ENCODE measurements at places on chromosomes 12 and 14.
A peak's percentile ranks its signal among the peaks of the same experiment; 100 is the strongest.

DNA sequence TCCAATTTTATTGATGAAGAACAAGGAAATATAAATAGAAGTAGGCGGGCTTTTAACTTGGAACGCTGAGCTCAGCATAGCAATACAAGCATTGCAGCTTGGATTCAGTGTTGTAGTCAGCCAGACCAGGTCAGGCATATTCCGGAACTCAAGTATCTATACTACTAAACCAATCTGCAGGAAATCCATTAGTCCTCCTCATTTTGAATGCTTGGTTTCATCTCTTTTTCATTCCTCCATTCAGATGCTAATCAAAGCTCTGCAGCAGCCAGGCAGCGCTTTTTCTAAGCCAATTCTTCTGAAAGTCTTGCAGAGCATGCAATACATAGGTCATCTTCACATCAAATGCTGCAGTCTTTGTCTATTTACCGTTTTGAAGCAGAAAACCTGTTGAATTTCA, 49.0 kb downstream of the KIF21A start:
- no peak overlapping the region for H3K4me3 ChIP-seq
- H3K4me1 ChIP-seq: no peaks in the 10 kb centered on the region
- H3K27ac ChIP-seq: no peak overlapping the region
- H3K36me3 ChIP-seq: no peaks in the 10 kb centered on the region
- DNase-seq: no peak

- H3K4me3 ChIP-seq: no peak overlapping the region
- H3K27ac ChIP-seq: no peak overlapping the region
- peak; percentile 84 for DNase-seq
- H3K36me3 ChIP-seq: no peaks in the 10 kb centered on the region
Observed at GRCh38 chr14:20690848-20691640, 2.5 kb downstream of the ANG start.

DNA sequence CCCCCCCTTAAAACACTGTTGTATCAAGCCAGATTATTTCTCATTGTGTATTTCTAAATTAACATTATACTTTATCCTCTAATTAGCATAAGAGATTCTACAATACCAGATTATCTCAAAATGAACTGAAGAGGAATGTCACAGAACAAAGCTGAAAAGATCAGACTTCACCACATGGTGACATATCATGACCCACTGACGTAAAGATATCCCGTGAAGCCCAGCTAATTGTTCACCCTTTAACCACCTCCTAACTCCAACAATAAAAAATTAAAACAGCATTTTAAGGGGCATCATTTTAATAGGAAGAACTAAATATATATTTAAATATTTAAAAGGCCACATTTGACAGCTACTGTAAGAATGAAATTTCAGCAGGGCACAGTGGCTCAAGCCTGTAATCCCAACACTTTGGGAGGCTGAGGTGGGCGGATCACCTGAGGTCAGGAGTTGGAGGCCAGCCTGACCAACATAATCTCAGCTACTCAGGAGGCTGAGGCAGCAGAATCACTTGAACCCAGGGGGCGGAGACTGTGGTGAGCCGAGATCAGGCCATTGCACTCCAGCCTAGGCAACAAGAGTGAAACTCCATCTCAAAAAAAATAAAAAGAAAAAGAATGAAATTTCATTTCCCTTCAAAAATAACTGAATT, 29.0 kb downstream of the CDK17 start:
- H3K27me3 ChIP-seq: no peaks in the 10 kb centered on the region
- peaks cover 49% of the 10 kb centered on the region for H3K4me1 ChIP-seq
- 0 out of 2 replicates have a peak overlapping the region, but pooled peaks have one; percentile 1 for H3K27ac ChIP-seq
- no peak overlapping the region for H3K4me3 ChIP-seq
- no peaks in the 10 kb centered on the region for H3K36me3 ChIP-seq

DNA sequence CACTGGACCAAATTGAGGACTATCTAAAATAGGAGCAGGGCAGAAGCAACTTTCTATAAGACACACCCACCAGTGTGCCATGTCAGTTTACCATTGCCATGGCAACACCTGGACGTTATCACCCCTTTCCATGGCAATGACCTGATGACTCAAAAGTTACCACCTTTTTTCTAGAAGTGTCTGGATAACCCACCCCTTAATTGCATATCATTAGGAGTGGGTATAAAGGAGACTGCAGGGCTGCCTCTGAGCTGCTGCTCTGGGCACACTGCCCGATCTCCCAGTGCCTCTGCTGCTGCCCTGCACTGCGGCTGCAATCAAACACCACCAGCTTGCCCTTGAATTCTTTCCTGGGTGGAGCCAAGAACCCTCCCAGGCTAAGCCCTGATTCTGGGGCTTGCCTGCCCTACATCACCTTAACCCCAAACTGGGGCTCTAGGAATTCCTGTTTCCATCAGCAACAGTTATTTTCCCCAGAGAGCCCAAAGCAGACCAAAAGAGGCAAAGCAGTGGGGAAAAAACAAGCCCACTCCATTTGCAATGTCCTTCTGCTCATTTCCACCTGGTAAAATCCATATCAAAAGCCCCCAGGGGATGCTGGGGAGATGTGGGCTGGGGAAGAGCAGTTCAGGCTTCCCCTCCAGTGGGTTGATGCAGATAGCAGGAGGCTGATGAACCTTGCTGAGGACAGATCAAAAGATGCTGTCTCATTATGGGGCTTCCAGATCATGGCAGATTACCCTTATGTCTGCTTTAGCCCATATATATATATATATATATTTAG, 129.5 kb upstream of the NCOR2 start:
- H3K4me3 ChIP-seq: no peak overlapping the region
- H3K27me3 ChIP-seq: no peaks in the 10 kb centered on the region
- no peak overlapping the region for H3K27ac ChIP-seq
- no peak for DNase-seq
- peaks cover 26% of the 10 kb centered on the region for H3K4me1 ChIP-seq

DNA sequence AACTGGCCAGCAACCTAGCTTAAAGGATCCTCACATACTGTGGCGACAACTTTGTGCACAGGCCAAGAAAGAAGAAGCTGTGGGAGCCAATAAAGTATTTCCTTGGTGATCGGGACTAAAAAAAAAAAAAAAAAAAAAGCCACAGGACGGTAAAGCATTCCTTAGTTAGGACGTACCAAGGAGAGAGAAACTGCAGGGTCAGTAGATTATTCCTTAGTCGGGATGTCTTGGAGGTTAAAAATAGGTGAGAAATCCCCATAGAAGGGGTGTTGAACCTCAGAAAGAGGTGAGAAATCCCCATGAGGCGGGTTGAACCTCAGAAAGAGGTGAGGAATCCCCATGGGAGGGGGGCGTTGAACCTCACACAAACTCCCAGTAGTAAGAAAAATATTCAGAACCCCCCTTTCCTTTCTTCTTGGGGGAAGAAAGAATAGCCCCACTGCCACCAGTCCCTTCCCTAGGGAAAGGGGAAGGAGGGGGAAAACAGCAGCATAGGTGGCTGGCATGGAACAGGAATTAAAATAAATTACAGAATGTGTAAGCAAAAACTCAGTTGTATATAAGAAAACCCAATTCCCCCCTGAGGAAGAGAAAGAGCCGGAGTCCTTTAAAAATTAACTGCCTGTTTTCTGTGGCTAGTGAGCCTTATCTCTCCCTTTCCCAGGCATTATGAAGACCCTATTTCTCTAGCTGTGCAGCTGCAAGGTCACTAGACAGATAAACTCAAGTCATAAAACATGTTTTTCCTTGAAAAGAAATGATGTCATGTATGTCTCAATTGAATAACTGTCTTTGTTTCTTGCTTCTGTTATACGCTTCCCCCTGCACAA, 26.8 kb downstream of the KLRK1 start:
- no peak overlapping the region for H3K27ac ChIP-seq
- H3K36me3 ChIP-seq: no peaks in the 10 kb centered on the region
- peak; percentile 17 for DNase-seq
- no peaks in the 10 kb centered on the region for H3K27me3 ChIP-seq
- H3K4me3 ChIP-seq: no peak overlapping the region

DNA sequence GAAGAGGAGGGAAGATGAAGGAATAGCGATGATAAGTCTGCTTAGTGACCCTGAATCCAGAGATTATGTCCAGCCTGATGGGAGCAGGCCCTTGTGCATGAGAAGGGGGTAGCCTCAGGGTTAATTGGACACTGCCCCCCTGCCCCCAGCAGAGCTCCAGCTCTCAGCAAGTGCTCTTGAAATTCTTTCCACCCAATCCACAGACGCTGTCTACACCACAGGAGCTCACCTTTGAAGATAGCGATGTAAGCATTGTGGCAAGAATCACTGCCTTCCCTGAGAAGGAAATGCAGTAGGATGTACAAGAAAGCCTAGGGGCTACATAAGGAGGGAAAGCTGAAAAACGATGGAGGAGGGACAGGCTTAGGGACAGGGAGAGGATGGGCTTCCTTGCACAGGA, 39.4 kb downstream of the CRACR2A start:
- H3K4me3 ChIP-seq: no peak overlapping the region
- no peaks in the 10 kb centered on the region for H3K27me3 ChIP-seq
- no peak overlapping the region for H3K27ac ChIP-seq
- no peaks in the 10 kb centered on the region for H3K4me1 ChIP-seq
- DNase-seq: no peak

- no peaks in the 10 kb centered on the region for H3K36me3 ChIP-seq
- no peaks in the 10 kb centered on the region for H3K4me1 ChIP-seq
- no peak overlapping the region for H3K4me3 ChIP-seq
- no peaks in the 10 kb centered on the region for H3K27me3 ChIP-seq
Observed at GRCh38 chr14:39841088-39841487, 408.9 kb upstream of the FBXO33 start.

DNA sequence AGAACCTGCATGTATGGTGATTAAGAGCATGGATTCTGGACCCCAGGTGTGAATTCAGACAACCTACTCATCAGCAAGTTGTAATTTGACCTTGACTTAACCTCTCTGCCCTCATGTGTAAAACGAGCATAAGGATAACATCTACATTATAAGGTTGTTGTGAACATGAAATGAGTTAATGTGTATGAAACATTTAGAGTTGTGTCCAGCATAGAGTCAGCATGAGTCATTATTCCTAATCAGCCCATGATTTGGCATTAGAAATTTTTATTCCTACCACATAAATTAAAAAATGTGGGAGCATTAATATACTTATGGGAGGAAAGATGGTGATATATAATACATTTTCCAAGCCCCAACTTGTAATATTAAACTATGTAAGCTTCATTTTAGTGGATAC, 95.9 kb upstream of the DDHD1 start:
- DNase-seq: peak; percentile 45
- H3K4me3 ChIP-seq: no peak overlapping the region
- no peaks in the 10 kb centered on the region for H3K36me3 ChIP-seq
- H3K4me1 ChIP-seq: peaks cover 8% of the 10 kb centered on the region
- peaks cover 14% of the 10 kb centered on the region for H3K27me3 ChIP-seq

DNA sequence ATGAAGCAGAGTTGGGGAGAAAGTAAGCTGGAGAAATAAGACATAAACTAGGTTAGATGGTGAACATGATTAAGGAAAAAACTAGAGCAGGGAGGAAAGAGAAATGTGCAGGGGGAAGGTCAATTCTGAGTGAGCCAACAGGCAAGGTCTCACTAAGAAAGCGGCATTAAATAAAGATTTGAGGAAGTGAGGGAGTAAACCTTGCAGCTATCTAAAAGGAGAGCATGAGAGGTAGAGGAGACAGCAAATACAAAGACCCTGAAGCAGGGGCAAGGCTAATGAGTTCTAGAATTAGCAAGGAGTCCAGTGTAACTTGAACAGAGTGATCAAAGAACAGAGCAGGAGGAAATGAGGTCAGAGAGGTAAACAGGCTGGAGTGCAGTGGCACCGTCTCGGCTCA, 4.4 kb upstream of the SOCS2 start:
- H3K27ac ChIP-seq: no peak overlapping the region
- no peak overlapping the region for H3K4me3 ChIP-seq
- H3K4me1 ChIP-seq: no peaks in the 10 kb centered on the region
- no peaks in the 10 kb centered on the region for H3K36me3 ChIP-seq

DNA sequence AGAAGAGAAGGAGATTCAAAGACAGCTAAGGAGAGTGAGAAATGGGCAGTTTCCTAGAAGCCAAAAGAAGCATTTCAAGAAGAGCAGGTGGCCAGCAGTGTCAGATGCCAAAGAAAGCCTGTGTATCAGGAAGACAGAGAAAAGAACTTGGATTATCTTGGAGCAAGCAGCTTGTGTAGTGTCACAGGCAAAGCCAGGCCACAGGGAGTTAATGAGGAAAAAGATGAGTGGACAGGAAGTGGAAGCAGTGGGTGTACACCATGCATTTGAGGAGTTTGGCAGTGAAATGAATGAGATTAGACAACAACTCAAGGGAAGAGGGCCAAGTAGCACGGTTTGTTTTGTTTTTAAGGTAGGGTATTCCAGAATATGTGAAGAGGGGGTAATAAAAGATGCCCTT, 5.6 kb upstream of the MYH7 start:
- peaks cover 10% of the 10 kb centered on the region for H3K27me3 ChIP-seq
- no peak overlapping the region for H3K4me3 ChIP-seq
- peak; percentile 29 for DNase-seq
- no peaks in the 10 kb centered on the region for H3K36me3 ChIP-seq
- H3K4me1 ChIP-seq: no peaks in the 10 kb centered on the region
- no peak overlapping the region for H3K27ac ChIP-seq

DNA sequence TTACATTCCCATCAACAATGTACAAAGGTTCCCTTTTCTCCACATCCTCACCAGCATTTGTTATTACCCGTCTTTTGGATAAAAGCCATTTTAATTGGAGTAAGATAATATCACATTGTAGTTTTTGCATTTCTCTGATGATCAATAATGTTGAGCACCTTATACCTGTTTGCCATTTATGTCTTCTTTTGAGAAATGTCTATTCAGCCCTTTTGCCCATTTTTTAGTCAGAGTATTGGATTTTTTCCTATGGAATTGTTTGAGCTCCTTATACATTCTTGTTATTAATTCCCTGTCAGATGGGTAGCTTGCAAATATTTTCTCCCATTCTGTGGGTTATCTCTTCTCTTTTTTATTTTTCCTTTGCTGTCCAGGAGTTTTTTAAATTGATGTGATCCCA, 10.7 kb upstream of the OR8S1 start:
- no peak for DNase-seq
- no peak overlapping the region for H3K4me3 ChIP-seq
- peaks cover 4% of the 10 kb centered on the region for H3K27me3 ChIP-seq
- H3K27ac ChIP-seq: no peak overlapping the region

DNA sequence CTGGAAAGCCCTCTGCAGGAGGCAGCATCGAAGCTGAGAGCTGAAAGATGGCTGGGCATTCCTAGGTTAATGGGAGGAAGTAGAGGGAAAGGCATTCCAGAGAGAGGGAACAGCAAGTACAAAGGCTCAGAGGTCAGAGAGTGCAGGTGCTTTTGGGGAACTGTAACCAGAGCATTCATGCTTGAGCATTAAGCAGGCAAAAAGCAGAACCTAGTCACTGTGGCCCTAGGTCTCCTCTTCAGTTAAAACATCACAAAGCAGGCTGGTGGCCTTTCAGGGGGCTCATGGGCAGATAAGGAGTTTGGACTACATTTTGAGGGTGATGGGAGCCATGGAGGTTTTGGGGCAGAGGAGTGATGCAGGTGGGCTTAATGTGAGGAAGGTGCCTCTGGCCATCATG, 169.2 kb upstream of the MYL2 start:
- H3K4me3 ChIP-seq: no peak overlapping the region
- H3K27me3 ChIP-seq: peaks cover 48% of the 10 kb centered on the region
- no peak for DNase-seq

GRCh38 chr12:20196767-20197166, 171.6 kb upstream of the PDE3A start:
- no peak for DNase-seq
- H3K4me3 ChIP-seq: no peak overlapping the region
- H3K4me1 ChIP-seq: no peaks in the 10 kb centered on the region
- H3K27ac ChIP-seq: no peak overlapping the region
- no peaks in the 10 kb centered on the region for H3K36me3 ChIP-seq
